ENCODE measurements at places on chromosomes 7 and 10.

DNA sequence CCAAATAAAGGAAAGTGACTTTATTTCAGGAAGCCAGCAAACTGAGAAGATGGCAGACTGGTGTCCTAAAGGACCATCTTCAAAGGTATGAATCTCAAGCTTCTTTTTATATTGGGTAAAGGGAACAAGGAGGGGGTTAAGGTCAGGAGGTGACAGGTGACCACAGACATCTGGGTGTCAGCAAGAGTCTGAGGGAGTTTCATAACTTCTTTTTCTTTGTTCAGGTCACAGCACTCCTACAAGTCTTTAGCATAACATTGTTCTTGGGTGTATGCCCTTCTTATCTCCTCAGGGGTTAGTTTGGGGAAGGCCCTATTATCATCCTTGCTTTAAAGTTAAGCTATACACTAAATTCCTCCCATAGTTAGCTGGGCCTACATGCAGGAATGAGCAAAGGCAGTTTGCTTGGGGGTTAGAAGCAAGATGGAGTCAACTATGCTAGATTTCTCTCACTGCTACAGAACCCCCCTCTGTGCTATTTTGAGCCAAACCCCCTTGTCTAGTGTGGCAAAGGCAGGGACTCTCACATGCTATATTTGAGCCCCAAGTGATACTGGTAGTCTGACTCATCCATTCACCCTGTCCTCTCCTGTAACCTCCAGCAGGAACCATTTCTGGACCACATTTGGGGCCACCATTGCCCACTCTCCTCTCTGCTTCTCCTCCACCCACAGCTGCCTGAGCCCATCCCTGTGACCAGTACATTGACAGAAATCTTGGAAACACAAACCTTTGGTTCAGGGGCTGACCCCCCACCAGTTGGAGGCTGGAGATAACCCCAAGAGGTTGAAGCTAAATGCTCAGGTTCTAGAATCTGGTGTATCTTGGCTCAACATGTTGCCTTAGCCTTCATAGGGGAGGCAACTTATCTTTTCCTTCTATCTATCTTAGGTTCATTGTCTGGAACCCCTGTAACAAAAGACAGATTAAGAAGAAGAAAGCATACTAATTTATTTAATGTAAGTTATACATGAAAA lies 55.5 kb upstream of the LRGUK start:
- DNase-seq = no peak

DNA sequence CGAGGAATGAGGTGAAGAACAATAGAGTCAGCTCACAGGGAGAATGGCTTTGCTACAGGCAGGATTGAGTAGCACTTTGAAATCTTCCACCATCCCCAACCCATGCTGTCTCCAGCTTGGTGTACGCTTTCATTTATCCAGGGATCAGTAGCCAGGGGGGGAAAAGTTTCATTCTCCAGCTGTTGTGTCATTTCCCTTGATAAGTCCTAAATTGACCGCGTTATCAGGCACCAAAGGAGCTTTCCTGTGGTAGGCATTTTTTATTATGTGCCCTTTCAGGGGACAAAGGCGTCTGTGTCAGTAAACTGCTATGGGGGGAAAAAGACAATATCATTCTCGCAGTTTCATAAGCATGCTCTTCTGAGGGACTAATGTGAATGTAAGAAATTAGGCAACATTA lies 106.6 kb upstream of the YAE1 start:
- DNase-seq = peak; percentile 6

DNA sequence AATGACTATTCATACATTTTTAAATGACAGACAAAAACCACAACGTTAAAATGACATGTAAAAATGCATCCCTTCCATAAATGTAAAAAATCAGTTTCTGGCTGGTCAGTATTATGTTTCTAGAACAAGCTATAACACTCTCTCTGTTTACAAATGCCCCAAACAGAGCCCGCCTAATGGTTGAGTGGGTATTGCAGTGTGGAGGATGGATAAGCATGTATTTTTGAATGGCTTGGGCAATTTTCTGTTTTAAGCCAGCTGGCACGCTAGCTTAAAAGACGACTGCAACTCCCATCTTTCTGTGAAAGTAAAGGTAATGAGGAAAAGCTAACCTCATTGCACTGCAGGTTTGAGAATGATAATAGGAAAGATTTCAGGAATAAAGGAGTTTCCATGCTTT lies 430.7 kb downstream of the PARD3 start:
- DNase-seq = no peak

DNA sequence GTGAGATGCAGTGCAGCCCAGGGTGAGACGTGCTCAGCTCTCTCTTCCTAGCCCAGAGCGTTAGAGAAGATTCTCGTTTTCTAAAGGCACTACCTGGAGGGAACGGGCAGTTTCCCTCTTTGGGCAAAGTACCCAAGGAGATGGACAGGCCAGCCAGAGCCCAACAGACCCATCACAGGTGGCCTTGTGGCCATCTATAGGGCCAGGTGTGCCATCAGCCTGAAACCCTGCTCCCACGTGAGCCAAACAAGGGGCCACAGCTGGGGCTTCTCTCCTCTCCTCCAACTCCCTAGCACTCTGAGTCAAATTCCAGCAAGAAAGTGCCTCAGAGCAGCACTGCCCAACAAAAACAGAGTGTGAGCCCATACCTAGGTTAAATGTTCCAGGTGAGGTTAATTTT lies 22.3 kb downstream of the CHST15 start:
- DNase-seq = no peak

- DNase-seq = no peak
Observed at GRCh38 chr10:51838471-51838870, 139.1 kb upstream of the CSTF2T start.

DNA sequence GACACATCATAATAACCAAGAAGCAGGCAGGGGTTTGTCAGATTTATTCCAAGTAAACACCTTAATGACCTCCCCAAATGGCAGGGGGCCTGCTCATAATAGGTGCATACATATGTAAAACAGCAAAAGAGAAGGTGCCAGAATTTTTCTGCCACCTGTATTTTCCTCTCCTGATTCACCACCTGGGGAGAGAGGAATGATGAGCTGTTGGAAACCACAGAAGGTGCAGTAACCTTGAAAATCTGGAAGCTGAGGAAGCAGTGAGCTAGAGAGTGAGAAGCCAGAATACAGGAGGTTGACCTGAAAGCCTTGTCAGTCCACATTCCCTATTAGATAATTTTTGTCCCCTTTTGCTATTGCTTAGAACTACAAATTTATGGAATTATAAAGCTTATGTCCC lies 46.2 kb upstream of the PDE1C start:
- DNase-seq = no peak

- peak; percentile 81 for DNase-seq
Observed at GRCh38 chr7:1460821-1461645, 1.8 kb upstream of the MICALL2 start.

DNA sequence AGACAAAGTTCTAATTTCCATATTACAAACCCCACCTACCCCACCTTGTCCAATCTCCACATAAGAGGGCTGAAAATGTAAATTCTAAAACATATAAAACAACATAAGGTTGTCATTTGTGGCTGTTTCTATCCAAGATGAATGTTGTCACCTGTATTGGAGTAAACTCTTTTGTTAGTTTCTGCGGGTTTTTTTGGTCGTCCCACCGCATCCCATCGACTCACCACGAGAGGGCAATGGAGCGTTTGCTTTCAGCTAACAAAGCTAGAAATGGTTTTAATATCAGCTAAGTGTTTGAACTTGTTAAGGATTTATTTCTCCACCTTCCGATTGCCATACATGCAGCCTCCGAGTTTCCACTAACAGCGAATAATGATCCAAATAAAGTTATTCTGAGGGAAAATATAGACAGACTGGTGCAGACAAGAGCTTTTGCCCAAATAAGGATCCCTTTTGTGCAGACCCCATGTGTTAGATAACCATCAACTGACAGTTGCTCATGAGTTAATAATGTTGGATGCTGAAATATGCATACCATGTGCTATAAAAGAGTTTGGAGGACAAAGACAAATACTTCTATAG lies 137.2 kb downstream of the ARID5B start:
- DNase-seq = peak; percentile 63

DNA sequence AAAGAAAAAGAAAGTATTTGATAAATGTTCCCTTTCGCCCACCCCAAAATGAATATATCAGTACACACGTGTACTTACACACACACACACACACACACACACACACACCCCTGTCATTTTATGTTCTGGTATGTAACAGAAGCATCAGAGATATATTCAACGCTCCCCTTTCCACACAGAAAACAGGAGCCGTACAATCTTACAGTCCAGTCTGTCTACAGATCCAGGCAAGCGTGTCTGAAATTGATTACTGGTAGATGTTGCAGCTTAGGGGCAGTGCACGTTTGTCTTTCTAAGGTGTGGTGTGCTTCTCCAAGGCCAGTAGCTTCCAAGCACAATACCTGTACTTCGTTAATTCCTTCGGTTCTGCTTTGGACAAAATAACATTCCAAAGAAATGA lies 143.7 kb upstream of the RNF32 start:
- no peak for DNase-seq

GRCh38 chr10:22374489-22375126 lies 29.3 kb downstream of the SPAG6 start:
- DNase-seq = no peak

GRCh38 chr10:21296575-21297355 lies 228.7 kb downstream of the SKIDA1 start:
- no peak for DNase-seq

DNA sequence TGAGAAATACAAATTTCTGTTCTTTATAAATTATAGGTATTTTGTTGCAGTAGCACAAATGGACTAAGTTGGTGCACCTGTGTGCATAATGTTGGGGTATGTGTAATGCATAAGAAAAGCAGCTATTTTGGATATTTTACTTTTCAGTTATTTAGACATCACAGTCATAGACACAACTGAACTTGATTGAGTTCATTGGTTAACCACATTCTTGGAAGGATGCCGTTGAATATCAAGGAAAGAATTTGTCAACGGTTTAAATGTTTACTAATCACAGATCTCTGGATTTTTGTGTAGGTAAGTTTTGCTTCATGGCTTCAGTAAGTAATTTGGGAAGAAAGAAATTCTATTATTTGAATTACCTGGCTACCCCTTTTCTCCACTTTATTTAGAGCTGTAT lies 4.1 kb downstream of the OTUD1 start:
- DNase-seq = peak; percentile 26

GRCh38 chr10:72248468-72249151 lies 25.1 kb upstream of the DDIT4 start:
- DNase-seq = no peak
